ENCODE measurements at places on chromosomes 16 and 17.

DNA sequence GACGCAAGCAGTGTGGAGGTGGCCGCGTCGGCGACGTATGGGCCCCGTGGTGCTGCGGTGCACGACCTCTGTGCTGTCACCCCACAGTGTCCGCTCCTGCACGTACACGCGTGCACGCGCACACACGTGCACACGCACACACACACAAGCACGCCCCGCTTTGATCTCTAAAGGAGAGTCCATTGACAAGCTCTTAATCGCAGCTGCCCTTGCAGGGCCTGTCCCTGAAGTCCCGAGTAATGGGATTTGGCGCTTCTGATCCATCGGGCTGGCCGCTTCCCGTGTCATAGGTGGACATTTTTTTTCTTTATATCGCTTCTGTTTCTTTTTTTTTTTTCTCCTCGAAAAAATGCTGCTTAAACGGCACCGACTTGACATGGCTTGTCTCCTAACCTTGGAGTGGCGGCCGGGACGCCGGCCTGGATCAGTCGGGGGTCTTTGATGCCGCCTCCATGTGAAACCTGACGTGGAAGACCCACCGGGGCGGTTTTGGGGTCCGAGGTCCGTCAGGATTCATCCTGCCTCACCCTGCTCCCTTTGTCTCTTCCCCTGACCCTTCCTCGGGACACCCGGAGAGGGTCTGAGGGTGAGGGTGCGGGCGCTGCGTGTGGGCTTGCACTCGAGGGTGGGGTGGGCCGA lies 8.3 kb upstream of the AXIN1 start:
- no peak for DNase-seq

GRCh38 chr17:10398352-10398751 lies 23.4 kb downstream of the MYH8 start:
- DNase-seq: no peak

DNA sequence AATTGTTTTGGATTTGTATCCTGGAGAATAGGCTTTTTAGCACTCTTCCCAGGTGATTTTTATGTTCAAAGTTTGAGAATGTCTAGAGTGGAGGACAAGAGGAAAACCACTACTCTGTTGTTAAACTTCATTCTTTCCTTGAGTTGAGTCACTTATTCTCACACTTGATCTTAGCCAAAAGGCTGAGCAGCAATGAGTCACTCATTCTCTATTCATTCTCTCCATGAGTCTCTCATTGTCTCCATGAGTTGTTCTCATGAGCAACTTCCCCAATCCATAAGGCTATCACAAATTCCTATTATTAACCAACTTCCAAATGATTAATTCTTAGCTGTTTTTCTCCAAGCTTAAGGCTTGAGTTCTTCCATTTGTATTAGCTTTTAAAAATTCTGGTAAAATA lies 1393.3 kb downstream of the CDH8 start:
- no peak for DNase-seq

- no peak for DNase-seq
Measured at GRCh38 chr16:85582229-85582991, 30.7 kb upstream of the GSE1 start.

DNA sequence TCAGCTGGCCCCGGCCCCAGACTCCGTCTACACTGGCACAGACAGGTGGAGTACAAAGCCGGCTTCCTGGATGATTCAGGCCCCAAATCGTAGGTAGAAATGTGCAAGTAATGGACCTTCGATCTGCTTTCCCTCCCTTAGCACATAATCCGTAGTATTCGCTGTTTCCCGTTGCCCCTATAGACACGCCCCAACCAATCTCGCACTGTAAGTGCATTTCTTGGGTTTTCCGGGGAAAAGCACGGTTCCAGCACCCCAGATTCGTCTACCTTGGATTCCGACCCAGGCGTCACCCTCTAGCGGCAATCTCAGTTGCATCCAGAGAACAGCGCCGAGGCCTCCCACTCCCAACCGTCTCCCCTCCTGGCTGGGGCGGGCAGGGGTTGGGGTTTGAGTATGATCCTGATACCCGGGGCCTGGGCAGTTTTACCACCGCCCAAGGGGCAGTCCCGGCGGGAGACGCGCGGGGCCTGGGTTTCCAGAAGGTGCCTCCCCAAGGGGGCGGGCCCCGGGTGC lies 12.1 kb upstream of the FOXF1 start:
- DNase-seq: no peak

GRCh38 chr16:29820730-29821642 lies 724 bp downstream of the MVP start:
- DNase-seq: peak; percentile 63
